ENCODE measurements at places on chromosomes 2 and 18.

DNA sequence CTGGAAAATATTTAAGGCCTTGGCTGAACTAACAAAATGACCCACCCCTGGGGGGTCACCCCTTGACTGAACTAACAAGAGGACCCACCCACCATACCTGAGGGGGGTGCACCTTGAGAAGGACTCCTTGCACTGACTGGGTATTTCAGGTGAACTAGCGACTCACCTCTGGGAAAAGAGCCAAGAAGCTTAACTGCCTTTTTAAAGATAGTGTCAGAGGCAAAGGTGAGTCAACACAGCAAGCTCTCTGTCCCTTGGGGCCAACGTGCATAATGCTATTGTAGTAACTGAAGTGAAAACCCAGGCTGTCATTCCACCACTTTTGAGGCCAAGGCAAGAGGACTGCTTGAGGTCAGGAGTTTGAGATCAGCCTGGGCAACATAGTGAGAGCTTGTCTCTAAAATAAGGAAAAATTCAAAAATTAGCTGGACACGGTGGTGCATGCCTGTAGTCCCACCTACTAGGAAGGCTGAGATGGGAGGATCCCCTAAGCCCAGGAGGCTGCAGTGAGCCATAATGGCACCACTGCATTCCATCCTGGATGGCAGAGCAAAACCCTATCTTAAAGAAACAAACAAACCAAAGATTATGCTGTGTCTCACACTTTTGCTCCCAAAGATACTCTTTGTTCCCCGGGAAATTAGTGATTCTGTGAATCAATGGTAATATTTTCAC is 36.4 kb upstream of the ZCCHC2 start:
- DNase-seq, result no peak

GRCh38 chr2:163119966-163120365 is 281.4 kb upstream of the KCNH7 start:
- no peak for DNase-seq

DNA sequence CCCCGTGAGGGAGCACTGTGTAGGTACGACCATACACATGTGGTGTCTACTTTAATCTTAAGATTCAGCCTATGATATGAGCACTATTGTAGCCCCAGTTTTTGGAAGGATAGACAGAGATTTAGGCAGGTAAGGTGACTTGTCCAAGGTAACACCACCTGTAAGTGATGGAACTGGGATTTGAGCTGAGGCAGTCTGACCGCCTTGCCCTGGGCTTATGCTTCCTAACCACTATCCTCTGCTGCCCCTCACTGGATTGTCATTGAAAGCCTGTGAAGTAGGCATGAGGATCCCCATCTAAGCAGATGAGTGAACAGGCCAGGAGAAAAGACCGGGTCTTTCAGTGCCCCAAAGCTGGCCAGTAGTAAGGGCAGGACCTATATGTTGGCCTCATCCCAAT is 343.8 kb downstream of the CYRIA start:
- DNase-seq, result no peak

DNA sequence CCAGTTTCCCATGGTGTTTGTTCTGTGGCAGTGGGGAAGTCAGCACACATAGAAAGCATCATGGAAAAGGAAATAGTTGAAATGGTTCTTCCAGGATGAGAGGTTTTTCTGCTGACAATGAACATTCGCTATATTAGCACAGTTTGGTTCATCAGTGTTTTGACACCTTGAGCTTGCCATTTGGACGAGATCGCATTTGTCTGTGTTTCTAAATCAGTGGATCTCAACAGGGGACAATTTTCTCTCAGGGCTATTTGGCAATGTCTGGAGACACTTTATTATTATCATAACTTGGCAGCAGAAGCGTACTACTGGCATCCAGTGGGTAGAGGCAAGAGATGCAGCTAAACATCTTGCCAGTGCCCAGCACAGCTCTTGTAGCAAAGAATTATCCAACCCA is 74.6 kb downstream of the CD8B2 start:
- DNase-seq, result no peak

DNA sequence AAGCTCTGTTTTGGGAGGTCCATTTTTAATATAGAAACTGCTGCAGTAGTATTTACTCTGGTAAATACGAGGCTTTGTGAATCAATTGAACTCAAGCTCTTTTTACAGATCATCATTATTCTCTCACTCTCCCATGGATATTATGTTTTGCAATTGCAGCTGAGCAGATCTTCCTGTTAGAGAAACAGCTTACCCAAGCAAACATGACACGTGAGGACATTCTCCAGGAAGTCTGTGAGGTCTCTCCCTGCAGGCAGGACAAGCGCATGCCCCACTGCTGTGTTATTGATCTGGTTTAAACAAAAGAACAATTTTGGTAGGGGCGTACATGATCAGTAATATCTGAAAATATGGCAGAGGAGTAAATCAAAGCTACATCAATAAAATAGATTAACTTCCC is 72.1 kb downstream of the COL6A3 start:
- DNase-seq, result no peak

GRCh38 chr2:202040079-202040844 is 6.6 kb downstream of the FZD7 start:
- DNase-seq, result no peak

DNA sequence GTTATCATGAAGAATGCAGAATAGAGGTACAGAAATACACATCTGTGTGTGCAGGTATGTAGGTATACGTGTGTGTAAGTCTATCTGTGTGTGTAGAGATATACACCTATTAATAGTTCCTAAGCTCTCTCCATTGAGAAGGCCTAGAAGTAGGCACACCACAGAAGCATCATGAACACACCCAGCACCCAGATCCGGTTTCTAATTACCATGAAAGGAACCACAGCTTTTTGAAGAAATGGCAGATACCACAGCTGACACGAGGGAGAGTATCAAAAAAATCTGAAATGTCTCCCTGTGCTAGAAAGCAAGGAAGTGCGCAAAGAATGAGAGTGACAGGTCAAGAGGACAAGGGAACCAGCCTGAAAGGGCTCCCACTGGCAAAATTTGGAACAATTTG is 27.7 kb upstream of the AP1S3 start:
- no peak for DNase-seq
